ENCODE measurements at places on chromosomes 5 and 9. TPM values are rescaled to one million over a fixed set of nuclear protein-coding genes. Genes with fewer than 3 reads are reported as not detected.

- DNase-seq: no peak
These were observed 67.4 kb downstream of the VCAN start for GRCh38 chr5:83538786-83539462.

GRCh38 chr9:33623658-33624586, 99.9 kb downstream of the ANKRD18B start:
- peak; percentile 54 for DNase-seq

DNA sequence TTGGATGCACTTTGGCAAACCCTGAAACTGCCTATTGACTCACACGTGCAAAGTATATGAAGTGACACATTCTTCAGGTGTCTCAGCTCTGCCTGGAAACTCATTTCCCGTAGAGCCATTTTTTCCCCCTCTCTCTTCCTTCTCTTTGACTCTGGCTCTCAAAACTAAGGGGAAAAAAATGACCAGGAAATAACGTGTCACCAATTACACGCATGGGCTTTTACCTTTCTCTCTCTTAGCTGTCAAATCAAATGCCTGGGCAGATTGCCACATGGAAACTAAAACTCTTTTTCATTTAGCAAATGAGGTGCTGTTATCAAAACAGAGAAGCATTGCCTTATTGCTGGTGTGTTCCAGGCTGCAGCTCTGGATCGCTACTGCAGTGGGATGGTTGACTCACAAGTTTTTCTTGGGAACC, 18.3 kb upstream of the IFNK start:
- no peak for DNase-seq

- peak; percentile 87 for DNase-seq
These were observed at the start of gene GBGT1 for GRCh38 chr9:133163504-133164172. TSS of gene GBGT1 (minus strand) at chr9:133163914. CDS start at chr9:133162412, 1,502 bp downstream.

GRCh38 chr5:162323466-162323865, 255.9 kb downstream of the GABRG2 start:
- DNase-seq: no peak

- no peak for DNase-seq
These were observed 278.8 kb downstream of the GAS1 start for GRCh38 chr9:86668488-86668887.

DNA sequence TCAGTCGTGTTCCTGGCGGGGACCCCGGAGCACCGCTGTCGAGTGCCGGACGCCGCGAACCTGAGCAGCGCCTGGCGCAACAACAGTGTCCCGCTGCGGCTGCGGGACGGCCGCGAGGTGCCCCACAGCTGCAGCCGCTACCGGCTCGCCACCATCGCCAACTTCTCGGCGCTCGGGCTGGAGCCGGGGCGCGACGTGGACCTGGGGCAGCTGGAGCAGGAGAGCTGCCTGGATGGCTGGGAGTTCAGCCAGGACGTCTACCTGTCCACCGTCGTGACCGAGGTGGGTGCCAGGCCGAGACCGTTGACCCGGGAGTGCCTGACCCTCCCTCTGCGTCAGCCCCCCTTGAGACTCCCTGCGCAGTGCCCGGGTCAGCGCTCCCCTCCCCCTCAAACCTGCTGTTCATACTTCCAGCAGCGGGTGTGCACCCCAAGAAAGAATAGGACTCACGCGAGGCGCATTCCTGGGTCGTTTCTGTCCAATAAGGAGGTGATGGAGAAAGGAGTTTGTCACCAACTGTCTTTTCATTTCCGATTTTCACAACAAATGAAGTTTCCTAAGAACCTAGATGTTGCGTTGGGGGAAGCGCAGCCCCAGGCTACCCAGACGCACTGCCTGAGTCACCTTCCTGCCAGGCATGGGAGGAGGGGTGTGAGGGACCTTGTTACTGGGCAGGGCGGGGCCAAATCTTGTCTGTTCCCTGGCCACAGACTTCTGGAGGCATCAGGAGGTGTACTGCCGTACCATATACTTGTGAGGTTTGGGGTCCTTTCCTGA, 722 bp downstream of the SLC22A4 start:
- DNase-seq: peak; percentile 90

- no peak for DNase-seq
These were observed 42.0 kb upstream of the RXRA start for GRCh38 chr9:134284273-134284672.

DNA sequence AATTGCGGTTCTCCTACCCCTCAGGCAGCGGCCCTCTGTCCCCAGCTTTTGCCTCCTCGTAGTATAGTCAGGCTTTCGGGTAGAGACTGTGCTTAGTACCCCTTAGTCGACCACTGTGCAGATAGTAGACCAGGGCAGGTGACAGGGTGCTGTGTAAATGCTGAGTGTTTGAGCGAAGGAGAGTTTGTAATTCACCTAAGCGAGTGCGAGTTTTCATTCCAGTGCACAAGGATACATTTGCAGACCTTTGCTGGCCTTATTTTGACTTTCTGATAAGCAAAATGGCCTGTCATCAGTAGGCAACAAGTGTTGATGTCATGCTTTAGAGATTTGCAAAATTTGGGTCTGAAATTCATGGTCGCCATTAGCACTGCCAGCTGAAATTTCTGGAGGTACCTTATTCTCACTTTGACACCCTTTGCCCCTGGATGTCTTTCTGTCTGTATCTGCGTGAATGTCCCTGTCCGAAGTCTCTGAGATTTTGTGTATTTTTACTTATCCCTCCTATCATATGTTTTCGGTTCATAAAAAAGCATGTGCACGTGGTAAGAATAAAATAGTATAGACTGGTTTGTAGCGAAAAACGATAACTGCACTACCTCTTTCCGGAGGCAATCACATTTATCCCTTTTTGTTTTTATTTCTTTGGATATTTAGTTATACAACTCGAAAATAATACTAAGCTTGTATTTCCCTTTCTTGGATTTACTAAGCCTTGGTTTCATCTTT, 1.9 kb downstream of the LMNB1 start:
- DNase-seq: no peak

DNA sequence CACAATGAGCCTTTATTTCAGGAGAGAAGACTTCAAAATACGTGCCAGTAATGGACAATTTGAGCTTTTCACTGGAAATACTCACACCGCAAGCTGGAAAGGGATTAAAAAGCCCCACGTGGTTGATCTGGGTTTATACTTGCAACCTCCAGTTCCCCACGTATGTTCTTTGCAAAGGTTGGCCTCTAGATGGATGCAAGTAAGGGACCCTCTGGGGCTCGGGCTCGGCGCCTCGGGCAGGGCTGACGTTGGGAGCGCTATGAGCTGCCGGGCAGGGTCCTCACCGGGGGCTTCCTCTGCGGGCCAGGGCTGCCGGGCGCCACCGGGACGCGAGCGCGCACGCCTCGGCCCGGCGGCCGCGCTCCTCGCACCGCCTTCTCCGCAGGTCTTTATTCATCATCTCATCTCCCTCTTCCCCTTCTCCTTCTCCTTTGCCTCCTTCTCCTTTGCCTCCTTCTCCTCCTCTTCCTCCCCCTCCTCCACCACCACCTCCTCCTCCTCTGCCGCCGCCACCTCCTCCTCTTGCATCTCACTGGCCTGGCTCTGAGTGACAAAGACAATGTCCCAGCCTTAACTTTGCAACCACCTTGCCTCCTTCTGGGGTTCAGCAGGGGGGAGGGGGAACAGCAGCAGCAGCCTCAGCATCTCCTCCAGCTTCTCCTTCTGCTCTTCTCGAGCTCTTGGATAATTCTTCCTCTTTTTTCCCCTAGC, 701 bp upstream of the ZNF462 start:
- no peak for DNase-seq

GRCh38 chr5:124865066-124865465, 118.6 kb upstream of the ZNF608 start:
- DNase-seq: no peak

GRCh38 chr9:80465556-80465955, 893.8 kb downstream of the TLE4 start:
- DNase-seq: no peak

DNA sequence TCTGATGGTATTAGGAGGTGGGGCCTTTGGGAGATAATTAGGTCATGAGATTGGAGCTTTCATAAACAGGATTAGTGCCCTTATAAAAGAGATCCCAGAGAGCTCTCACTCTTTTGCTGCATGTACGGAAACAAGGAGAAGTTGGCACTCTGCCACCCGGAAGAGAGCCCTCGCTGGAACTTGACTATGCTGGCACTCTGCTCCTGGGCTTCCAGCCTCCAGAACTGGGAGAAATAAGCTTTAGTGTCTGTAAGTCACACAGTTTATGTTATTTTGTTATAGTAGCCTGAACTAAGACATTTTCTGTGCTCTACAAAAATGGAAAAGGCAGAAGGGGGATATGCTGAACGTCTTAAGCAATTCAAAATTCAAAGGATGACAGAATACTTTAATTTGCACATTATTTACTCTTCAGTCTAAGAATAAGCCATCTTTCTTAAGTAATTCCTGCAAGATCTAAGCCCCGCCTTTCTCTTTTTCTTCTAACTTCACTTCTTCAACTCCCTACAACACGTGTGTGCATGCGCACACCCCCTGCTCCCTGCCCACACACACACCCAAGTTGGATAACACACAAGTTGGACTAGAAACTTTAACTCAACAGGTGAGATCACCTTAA, 17.3 kb downstream of the NFIB start:
- no peak for DNase-seq

DNA sequence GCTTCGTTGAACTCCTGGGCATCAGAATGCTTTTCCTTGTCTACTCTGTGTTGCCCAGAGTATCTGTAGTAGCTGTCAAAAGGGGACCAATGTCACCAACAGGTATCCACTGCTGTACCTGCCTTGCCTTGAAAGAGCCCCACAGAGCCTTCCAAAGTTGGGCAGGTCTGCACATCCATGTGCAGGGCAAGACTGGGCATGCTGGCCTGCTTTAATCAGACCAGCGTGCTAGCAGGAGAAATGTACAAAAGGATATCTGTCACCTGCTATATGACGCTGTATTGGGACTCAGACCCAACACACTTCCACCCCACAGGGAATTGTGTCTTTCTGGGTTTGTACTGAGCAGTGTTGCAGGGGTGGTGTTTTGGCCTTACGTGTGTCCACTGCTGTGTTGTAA, 11.9 kb downstream of the DELE1 start:
- DNase-seq: no peak

DNA sequence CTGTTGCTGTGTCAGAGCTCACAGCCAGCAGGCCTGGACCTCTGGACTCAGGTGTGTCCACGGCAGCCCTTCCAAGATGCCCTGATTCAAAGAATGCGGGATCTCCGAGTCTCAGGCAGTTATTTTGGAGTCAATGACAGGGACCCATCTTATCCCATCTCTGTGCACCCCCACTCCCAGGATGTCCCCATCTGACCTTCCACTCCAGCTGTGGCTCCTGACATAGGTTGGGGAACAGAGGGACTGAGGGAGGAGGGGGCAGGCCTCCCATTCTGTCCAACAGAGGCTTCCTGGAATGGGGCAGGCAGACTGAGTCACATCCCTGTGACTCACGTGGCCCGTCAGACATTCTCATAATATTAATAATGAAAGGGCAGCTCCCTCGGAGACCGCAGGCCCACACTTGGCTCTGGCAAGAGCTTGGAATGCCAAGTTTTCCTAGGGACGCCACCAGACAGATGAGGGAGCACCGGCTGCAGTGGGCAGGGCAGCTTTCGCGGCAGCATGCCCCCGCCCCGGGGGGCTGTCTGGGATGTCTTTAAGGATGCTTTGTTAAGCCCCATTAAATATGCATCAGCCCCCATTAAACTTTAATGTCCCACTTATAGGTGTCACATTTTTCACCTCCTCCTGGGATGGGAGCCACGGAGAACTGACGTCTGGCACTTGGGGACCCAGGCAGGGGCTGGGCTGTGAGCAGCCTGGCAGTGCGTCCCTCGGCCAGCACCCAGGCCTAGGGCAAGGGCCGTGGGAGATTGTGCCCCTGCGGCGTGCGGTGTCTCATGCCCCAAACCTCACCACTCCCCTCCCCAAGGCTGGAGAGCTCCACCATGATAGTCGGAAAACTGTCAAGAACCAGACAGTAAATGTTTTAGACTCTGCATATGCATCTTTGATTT, 23.6 kb upstream of the FIBCD1 start:
- DNase-seq: no peak

DNA sequence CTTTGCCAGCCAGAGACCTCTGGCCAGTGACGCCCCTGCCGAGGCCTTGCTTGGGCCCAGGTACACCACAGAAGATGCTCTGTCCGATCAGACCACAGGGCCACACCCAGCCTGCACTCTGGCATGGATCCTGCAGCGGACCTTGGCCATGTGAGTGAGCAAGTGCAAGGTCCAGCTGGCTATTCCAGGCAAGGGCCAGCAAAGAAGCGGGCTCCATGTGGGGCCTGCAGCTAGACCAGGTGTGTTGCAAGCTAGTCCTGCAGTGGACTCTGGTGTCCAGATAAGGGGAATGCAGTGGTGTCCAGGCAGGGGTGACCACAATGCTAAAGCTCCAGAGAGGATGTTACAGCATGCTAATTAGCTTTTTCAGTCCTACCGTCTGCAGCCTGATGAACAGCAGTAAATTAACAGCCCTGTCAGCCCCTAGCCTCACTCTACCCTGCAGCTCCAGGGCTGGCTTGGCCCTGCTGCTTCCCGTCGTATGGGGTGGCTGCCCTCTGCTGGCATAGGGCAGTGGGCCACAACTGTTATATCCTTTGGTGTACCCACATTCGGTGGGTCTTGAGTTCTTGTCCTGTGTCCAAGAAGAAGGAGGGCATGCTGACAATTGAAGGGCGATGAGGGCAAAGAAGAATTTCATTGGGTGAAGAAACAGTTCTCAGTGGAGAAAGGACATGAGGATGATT, 284.5 kb upstream of the POU5F2 start:
- no peak for DNase-seq

DNA sequence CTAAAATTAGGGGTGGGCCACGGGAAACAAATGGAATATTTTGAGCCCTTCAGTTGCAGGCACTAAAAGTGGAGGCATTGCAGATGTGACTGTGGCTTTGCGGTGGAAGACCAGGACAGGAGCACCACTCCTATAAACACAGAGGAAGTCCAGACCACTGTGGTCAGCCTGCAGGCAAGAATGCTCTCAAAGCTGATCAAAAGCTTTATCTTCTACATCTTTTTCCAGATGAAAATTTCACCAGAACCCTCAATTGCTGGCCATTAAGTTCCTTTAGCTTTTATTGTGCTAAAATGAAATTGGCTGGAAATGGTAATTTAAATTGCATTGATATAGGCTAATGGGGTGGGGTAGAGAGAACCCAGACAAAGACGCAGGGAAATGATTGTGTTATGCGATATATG, 208.8 kb downstream of the ERCC6L2 start:
- DNase-seq: no peak

GRCh38 chr9:112755016-112755427, 4.5 kb downstream of the SNX30 start:
- no peak for DNase-seq

Gene SOWAHA
- total RNA-seq: 0.18 TPM

Gene BARHL1
- total RNA-seq: not detected

Gene SLC9A3
- 1.1 TPM for total RNA-seq

Gene LCN1
- total RNA-seq: not detected

Gene SPATA31C1
- total RNA-seq: not detected
